ENCODE measurements at places on chromosomes 11 and 22.

DNA sequence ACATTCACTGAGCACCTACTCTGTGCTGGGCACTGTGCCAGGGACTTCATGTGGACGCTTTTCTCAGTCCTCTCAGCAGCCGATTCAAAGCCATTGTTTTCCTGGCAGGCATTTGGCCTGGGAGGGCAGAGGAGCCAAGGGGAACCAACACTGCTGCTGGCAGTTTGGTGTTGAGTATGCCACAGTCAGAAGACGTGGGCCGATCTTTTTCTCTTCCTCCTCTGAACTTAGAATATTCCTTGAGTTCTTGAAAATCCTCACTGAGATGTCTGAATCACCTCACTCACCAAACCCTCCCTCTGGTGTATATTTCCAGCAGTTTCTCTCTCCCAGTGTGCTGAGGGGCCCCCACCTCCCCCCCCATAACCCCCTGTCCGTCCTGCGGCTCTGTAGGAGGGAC, 114.5 kb upstream of the CRYBB3 start:
- DNase-seq = no peak

DNA sequence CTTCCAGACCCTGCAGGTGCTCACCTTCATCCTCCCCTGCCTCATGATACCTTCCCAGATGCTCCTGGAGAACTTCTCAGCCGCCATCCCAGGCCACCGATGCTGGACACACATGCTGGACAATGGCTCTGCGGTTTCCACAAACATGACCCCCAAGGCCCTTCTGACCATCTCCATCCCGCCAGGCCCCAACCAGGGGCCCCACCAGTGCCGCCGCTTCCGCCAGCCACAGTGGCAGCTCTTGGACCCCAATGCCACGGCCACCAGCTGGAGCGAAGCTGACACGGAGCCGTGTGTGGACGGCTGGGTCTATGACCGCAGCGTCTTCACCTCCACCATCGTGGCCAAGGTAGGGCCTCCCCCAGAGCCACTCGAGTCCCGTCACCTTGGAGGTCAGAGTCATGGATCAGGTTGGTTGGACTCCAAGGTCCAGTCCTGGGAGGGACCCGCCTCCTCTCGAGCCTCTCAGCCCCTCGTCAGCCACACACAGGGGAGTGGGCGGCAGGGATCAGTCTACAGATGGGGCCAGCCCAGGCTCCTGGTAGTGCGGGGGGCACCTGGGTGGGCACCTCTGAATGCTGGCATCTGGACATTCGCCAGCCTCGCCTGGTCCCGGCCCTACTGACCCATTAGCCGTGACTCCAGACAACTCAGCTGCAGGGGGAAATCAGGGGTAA, 34.8 kb upstream of the SLC22A12 start:
- DNase-seq = no peak

GRCh38 chr11:69525516-69526452, 44.3 kb downstream of the LINC01488 start:
- DNase-seq = no peak

- DNase-seq = no peak
Measured at GRCh38 chr22:33707581-33707980, 212.7 kb downstream of the LARGE1 start.

DNA sequence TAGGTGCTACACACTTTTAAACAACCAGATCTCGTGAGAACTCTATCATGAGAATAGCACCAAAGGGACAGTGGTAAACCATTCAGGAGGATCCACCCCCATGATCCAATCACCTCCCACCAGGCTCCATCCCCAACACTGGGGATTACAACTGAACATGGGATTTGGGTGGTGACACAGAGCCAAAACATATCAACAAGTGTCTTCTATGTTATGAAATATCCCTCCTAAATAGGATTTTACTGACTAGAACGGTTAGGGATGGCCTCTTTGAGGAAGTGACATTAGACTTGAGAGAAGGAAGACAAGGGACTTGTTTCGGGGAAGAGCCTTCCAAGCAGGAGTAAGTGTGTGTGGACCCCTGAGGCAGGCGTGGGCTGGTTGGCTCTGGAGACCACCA, 11.9 kb upstream of the MRPL11 start:
- DNase-seq = no peak

- no peak for DNase-seq
Measured at GRCh38 chr11:57974848-57975601, 48.7 kb upstream of the OR9Q1 start.

DNA sequence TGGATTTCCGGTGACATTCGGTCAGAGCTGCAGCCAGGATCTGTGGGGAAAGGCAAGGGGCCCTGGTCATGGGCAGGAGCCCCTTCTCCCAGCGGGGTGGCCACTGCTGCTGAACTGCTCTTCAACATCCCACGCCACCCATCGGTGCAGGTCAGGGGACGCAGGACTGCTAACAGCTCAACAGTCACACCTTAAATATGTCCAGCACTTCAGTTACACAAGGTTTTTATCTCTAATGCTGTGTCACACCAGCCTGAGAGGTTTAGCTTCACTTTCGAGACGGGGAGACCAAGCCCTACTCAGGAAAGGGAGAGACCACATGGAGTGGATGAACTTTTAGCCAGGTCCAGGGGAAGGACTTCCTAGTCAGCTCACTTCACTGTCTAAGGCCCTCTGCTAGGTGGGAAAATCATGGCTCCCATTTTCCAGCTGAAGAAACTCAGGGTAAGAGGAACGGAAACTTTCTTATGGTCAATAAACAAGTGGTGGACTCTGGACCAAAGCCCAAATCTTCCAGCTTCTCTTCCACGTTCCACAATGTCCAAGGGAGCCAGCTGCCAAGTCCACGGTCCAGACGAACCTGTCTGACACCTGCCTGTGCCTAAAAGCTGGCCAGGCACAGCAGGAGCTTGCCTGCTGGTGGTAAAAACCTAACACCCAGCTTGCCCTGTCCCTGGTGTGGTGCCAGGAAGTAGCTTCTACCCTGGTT, 21.0 kb upstream of the CHADL start:
- no peak for DNase-seq

DNA sequence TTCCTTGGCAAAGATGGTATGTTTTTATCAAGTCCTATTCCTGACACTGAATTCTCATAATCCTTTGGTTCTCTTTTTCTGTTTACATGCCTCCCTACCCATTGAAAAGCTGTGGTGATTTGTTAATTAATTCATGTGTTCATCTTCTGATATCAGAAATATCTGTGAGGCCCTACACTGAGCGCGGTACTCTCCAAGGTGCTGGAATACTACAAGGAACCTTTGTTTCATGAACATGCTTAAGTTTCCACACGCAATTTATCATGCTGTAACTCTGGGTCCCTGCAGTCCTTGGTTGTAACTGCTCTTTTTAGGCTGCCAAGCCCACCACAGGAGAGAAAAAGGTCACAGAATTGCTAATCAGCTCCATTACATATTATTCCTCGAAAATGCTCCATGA, 331.8 kb downstream of the FAT3 start:
- DNase-seq = no peak

GRCh38 chr22:27409299-27409698, 392.3 kb downstream of the MN1 start:
- DNase-seq = no peak

DNA sequence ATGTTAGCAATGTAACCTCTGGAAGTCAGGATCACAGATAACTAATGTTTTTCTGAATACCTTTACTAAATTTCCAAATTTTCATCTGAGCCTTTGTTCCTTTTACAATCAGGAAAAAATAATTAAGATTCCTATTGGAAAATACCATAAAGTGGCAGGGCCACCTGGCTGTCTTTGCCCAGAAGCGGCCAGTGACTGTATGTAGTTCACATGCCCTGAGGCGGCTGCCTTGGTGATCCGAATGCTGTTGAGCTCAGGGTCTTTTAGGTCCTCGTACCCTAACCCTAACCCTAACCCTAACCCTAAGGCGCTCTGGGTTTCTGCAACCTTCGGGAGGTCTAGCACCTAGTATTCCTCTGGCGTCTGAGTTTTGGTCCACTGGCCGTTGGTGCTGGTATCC, 8.5 kb upstream of the ARFGAP3 start:
- DNase-seq = no peak

DNA sequence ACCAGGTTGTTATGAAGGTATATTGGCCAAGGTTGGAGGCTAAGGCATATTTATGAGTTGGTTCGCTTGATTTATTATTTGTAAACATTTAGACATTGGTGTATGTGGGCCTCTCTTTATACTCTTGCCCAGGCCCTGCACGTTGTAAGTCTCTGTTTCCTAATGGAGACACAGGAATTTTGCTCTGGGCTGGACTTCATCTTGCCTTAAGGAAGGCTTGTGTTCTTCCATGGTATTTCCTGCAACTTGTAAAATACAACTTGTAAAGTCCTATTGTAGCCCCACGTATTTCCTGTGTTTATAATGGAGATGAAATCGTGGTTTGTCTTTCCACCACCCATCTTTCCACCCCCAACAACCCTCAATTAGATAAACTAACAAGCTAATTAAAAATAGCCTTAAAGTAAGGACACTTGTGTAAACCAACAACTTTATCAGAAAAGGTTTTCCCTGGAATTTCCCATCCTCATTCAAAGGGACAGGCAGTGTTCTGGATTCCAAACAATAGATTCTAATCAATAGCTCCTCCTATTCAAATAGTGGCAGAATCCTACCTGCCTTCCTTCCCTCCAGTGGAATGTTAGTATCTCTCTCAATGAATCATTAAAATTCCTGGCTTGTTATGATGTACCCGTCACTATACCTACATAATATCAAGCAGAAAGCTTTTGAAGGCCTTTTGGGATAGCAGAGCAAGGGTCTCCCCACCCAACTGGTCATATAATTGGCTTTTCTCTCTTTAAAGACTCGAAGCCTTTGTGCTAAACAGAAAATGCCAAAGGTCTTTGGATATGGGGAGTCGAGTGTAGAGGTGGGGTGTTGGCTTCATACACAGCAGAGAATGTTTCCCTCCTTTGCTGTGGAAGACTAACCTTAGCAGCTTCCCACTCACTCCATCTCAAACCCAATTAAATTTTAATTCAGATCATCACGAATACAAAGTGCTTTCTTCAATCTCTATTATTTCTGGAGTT, 77.1 kb downstream of the UBASH3B start:
- no peak for DNase-seq

GRCh38 chr22:28094771-28095170, 175.7 kb upstream of the PITPNB start:
- no peak for DNase-seq

DNA sequence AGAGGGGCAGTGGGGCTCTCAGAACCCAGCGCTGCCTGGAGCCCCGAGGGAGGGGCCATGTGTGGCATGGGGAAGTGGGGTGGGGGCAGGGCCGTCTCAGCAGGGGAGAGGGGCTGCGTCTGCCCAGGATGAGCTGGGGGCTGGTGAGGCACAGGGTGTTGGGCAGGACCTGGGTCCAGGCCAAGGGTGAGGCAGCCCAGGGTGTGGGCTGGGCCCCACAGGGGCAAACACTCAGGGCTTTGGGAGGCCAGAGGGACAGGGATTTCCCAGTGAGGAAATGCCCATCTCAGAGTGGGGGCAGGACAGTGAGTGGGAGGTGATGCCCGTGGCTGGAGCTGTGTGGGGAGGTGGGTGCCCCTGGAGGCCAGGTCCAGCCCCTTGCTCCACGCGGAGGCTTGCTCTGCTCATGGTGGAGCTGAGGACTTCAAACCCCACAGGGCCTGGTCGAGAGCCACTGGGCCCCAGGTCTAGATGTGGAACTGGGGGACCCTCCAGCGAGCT, 5.4 kb downstream of the PLXNB2 start:
- no peak for DNase-seq

DNA sequence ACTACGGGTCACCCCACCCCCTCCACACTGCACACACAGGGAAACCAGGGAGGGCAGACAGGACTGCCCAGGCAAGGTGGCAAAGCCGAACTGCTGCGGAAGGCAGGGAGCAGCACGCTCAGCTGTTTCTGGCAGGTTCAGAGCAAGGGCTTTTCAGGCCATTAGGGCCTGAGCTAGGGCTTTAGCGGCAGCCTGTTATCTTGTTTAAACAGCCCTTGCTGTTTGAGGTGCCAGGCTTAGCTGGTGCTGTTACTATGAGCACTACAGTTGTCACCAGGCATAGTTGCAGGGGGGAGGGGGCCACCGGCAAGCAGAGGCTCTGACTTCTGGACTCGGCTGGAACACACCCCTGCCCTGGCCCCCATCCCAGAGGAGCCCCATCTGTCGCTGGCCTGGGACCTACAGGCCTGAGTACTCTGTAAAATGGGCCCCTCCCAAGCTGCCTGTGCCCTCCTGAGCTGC, 34.9 kb downstream of the RSPH14 start:
- DNase-seq = no peak

- no peak for DNase-seq
Measured at GRCh38 chr11:36347384-36347906, 51.4 kb downstream of the PRR5L start.

DNA sequence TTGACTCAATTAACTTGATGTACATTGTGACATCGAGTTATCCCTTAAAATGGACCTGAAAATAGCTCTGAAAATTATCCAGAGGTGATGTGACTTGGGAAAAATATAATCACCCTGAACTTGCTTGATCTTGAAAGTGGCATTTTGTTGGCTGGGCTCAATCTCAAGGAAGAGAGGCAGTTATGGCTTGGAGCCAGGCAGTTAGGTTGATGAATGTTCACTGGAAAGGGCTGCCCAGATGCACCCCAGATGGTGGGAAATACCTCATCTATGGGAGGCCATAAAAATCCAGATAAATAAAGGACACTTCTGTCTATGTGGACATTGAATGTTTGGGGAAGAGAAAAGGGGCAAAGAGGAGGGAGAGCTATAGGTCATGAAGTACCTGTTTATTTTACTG, 55.7 kb upstream of the OR5AN1 start:
- DNase-seq = no peak

DNA sequence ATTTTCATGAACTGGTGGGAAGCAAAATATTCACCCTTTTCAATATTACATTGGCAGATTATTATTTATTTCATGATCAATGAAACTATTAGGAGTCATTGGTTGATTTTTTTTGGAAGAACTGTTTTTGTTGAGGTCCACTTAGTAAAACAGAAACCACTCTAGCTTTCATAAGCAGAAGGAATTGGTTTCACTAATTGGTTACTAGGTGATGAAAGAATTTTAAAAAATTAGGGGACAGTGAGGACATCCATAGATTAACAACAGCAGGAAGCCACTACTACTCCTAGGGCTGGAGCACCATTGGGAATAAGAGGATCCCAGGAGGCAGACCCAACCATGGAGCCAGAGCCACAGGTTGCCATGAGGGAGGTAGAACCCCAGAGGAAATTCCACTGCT, 74.4 kb upstream of the KCNA4 start:
- no peak for DNase-seq
